GM06990 (cell line): ENCODE measurements at places on chromosomes 12 and 14.

GRCh38 chr14:87754520-87755223 is 238.3 kb downstream of the GALC start:
- no peak for DNase-seq

- DNase-seq = no peak
These were observed 39.8 kb upstream of the CRACR2A start for GRCh38 chr12:3792623-3793288.

GRCh38 chr12:115135800-115136211 is 451.8 kb upstream of the TBX3 start:
- no peak for DNase-seq

GRCh38 chr12:65296508-65297265 is 18.2 kb downstream of the MSRB3 start:
- no peak for DNase-seq

DNA sequence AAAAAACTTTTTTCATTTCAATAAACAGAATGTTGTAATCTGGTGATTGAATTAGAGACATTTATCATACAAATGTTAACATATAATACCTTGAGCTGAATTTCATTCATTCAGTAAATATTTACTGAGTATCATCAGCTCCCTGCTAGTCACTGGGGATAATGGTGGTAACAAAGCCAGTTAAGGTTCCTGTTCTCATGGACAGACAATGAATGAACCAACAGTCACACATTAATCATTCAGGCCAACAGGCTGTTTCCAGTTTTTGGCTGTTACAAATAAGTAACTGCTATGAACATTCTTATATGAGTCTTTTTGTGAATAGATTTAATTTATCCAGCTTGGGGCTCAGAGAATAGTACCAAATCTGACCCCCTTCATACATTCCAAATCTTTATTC is 13.5 kb downstream of the EXD2 start:
- DNase-seq = no peak

DNA sequence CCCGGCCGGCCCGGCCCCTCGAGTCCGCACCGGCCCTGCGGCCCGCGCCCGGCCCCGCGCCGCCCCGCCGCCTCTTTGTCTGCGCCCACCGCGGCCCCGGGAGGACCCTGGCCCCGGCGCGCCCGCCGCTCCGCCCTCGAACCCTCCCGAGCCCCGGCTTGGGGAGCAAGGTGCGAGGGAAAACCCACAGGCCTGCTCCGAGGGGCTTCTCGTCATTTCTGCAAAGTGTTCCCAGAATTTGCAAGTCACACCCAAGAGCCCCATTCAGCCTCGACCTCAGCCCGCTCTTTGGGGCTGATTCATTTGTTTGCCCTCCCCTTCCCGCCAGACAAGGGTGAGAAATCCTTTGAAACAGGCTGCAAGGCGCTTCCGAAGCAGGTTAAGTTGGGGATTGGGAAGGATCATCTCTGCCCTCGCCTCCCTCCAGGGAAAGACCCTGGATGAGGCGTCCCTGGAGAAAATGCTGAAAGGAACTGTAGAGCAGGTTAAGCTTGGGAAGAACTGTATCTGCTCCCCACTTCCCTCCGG is 325 bp upstream of the CLIP1 start:
- no peak for DNase-seq
